Epithelial cell of proximal tubule (primary cell): ENCODE measurements at places on chromosomes 3 and 15. TPM values are rescaled to one million over a fixed set of nuclear protein-coding genes. Genes with fewer than 3 reads are reported as not detected.
A peak's percentile ranks its signal among the peaks of the same experiment; 100 is the strongest.

- DNase-seq, result no peak
These were observed 193.5 kb downstream of the TNIK start for GRCh38 chr3:171266740-171267073.

DNA sequence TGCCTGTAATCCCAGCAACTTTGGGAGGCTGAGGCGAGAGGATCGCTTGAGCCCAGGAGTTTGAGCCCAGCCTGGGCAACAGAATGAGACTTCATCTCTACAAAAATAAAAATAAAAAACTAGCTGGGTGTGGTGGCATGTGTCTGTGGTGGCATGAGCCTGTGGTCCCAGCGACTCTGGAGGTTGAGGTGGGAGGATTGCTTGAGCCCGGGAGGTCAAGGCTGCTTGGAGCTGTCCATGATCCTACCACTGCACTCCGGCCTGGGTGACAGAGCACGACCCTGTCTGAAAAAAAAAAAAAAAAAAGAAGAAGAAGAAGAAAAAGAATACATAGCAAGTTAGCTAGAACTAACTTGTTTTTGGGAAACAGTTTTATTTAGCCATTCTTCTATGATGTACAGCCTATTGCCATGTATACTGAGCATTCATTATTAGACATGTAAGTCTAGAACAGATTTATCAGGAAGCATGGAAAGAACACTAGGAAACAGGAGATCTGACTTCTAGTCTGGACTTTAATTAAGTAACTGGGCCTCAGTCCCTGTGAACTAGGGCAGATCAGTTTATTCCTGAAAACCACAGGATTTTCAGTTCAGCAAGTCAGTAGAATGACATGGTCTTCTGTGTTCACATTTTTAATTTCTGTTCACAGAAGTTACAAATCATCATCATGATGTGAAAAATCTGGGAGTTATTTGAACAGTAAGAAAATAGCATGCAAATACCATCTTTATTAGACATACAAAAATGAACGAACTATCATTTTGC, 65.5 kb downstream of the KAT2B start:
- no peak for DNase-seq

DNA sequence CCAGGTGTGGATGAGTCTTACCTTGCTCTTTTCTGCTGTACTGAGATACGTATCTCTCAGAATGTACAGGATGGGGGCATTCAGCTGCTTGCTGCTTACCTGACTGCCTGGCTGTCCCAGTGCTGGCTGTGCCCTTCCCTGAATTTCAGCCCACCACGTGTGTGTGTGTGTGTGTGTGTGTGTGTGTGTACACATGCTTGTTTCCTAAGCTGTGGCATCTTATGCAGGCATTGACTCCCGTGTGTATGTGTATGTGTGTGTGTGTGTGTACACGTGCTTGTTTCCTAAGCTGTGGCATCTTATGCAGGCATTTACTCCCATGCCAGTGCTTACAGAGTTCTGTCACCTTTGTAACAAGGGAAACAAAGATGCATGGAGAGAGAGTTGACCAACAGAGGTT, 60.4 kb upstream of the PLXNA1 start:
- no peak for DNase-seq

- DNase-seq, result no peak
These were observed 548.5 kb downstream of the OCA2 start for GRCh38 chr15:27550635-27551034.

DNA sequence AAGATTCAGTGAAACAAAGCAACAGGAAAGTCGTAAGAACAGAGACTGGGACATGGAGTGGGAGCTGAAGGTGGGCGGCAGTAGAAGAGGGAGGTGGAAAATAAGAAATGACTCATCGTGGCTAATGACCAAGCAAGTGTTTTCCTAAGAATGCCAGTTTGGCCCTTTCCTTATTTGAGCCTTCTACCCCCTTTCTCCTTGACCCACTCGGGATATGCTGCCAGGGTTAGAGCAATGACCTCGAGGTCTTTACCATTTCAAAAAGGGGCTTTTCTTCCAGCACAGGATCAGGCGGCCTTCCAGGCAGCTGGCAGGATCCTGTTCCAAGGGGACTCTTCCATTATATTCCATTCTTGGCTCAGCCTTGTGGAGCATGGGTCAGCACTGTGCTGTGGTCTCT, 241.1 kb downstream of the RYR3 start:
- DNase-seq, result no peak

- no peak for DNase-seq
These were observed 132.7 kb upstream of the TPRG1 start for GRCh38 chr3:189038773-189039745.

GRCh38 chr3:106206613-106207012, 337.8 kb upstream of the CBLB start:
- DNase-seq, result no peak

GRCh38 chr3:154684021-154684420, 254.0 kb upstream of the GPR149 start:
- DNase-seq, result no peak

- DNase-seq, result no peak
These were observed 71.3 kb downstream of the TRAK1 start for GRCh38 chr3:42162462-42162861.

DNA sequence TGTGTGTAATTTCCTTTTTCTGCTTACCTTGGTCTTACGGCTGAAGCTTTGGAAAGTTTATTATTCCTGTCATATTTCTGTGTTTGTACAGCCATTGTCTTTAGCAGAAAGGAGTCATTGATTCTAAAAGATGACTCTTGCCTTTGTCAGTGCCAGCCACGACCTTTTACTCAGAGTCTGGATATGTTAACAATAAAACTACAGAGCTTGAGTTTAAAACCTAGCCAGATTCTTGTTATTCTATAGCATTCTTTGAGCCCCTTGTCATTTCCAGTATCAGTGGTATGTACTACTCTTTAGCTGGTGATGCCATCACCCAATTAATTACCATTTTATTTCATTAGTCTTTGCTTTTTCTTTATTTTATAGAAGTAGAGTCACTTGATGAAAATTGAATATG, 142.4 kb downstream of the TCF12 start:
- DNase-seq, result no peak

DNA sequence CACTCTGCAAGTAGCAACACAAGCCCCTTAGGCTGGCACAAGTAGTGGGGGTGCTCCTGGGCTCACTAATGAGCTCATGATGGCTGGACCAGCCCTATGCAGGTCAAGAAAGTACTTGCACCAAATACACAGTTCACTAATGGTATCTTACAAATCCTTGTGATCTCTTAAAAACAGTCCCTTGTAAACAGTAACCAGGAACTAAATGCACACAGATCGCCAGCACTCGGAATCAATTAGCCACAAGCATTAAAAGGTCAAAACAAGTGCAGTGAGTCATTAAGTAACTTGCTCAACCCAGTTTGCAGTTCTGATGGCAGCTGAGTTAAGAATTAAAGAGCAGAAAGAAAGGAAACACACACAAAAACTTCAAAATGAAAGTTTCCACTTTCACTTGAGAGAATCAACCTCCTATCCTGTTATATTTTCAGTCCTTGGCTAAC, 43.2 kb downstream of the ARHGEF3 start:
- DNase-seq, result peak; percentile 97

GRCh38 chr3:5231074-5231473, 43.6 kb downstream of the EDEM1 start:
- DNase-seq, result no peak

DNA sequence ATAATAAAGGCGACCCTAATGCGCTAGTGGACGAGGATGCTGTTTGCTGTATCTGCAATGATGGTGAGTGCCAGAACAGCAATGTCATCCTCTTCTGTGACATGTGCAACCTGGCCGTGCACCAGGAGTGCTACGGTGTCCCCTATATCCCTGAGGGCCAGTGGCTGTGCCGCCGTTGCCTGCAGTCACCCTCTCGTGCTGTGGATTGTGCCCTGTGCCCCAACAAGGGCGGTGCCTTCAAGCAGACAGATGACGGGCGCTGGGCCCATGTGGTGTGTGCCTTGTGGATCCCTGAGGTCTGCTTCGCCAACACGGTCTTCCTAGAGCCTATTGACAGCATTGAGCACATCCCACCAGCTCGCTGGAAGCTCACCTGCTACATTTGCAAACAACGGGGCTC, 7.6 kb downstream of the BRPF1 start:
- no peak for DNase-seq

DNA sequence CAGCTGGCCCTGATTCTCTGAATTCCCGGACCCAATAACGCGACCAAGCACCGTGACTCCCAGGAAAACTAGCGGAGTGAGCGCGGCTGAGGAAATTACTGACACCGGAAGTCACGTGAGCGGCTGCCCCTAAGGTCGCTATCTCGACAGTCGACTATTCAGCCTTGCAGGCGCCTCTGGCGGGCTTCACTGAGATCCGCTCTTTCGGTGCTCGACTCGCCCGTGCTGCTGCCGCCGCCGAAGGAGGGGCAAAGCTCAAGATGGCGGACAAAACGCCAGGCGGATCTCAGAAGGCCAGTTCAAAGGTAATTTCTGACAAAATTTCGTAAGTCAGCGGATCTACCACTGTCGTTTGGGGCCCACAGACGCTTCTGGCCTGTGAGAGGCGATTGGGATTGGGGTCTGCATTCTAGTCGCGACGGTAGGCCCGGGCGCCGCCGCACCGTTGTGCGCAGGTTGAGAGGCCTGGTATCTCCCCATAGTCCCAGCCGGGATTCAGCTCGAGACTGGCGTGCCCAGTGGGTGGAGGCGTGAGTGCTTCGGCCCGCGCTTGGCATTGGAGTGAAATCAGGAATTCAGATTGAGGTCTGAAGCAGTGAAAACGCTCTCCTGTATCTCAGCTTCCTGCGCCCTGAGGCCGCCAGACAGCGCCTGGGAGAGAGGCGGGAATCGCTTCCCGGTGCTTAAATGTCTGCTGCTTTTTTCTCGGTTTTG, at the start of gene U2SURP:
Gene U2SURP, plus strand, starts transcription at position 202 of the 714 bp plus-strand sequence. Its CDS starts 59 bp downstream, at position 261.
- peak; percentile 94 for DNase-seq

DNA sequence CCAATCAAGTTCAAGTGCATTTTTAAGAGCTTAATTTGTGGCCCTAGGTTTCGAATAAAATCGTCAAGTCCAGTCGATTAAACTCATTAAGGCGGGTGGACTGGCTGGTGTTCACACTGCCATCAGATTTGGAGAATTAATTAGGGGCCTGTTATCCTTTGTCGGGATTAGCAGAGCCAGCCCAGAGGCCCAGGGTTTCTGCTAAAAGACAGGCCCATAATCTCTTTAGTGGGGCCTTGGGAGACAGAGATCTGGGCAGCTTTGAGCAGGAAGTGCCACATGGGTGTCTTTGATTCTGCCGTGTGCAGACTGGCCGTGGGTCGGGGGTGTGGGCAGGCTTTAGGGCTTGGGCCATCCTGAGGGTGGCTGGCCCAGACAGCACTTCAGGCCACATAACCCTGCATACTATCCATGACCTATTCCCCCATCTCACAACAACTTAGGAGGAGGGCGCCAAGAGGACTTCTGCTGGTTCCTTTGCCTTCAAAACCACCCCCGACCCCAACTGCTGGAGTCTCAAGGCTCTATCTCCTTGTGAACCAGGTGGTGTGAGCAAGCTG, 94.7 kb downstream of the PLXNA1 start:
- DNase-seq, result no peak

GRCh38 chr3:4406746-4407568, 60.1 kb downstream of the SUMF1 start:
- DNase-seq, result peak; percentile 65

- no peak for DNase-seq
These were observed 8.7 kb upstream of the FLNB start for GRCh38 chr3:57999417-58000115.

- DNase-seq, result no peak
These were observed 82.8 kb upstream of the CDV3 start for GRCh38 chr3:133490468-133491351.

GRCh38 chr3:158494673-158495072, 76.3 kb upstream of the MLF1 start:
- no peak for DNase-seq

DNA sequence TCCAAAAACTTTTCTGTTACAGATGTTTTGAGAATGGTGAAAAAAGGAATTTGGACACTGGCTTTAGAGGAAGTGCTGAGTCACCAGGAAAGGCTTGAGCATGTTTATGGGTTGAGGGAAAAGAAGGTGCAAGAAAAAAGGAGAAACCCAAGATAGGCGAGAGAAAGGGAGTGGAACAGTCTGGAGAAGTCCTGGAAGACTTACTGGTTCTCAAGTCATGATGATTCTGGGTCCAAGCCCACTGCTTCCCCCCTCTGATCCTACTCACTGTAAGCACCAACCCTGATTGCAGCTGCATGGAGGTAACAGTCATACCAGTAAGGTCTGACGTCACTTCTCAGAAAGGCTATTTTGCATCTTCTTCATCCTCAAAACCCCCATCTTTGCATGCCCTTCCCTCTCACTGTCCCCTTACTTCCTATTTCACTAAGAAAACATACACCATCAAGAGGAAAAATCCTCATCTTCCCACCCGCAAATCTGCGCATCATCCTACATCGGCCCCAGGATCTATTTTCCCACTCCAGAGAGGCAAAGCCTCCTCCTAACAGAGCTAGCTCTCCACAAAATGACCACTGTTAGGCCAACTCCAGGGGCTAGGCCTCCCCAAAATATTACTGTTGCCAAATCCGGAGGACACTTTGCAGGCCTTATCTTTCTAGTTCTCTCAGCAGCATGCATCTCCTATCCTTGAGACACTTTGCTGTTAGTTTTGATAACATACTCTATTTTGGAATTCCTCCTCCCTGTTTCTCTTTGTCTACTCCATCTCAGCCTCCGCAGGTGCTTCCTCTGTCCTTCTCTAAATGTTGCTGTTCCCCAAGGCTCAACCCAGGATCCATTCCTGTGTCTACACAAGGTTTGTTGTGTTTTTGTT, 3.2 kb upstream of the ATP13A3 start:
- DNase-seq, result no peak

GRCh38 chr3:11195721-11196332, 41.5 kb downstream of the HRH1 start:
- no peak for DNase-seq

DNA sequence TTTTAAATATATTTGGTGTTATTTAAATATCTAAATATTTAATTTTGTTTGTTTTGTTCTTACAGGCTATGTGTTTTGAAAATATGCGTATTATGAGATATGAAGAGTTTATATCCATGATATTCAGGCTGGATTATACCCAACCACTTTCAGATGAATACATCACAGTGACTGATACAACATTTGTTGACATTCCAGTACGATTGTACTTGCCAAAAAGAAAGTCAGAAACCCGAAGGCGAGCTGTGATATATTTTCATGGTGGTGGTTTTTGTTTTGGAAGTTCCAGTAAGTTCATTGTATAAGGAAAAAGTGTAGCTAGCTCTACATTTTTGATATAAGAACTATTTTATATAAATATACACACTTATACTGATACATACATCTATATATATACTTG, 6.9 kb downstream of the AADACL2 start:
- DNase-seq, result no peak

- DNase-seq, result no peak
These were observed 144.5 kb downstream of the NAALADL2 start for GRCh38 chr3:175003590-175003989.

The ZNF662 gene
- 1.7 and 6.3 TPM in 2 replicates for total RNA-seq

The TMEM40 gene
- 3.0 and 11.8 TPM in 2 replicates for total RNA-seq

The NEK10 gene
- 0.06 and 0.07 TPM in 2 replicates for total RNA-seq

The TFRC gene
- total RNA-seq, result 102 and 130 TPM in 2 replicates

The EXD1 gene
- total RNA-seq, result not detected in 2 replicates

The SAMD7 gene
- total RNA-seq, result not detected in 2 replicates

The NEK4 gene
- total RNA-seq, result 13.3 and 22.9 TPM in 2 replicates

The TPRA1 gene
- total RNA-seq, result 53.2 and 76.6 TPM in 2 replicates

The CACNA2D3 gene
- total RNA-seq, result 0.14 and 1.3 TPM in 2 replicates

The C3orf62 gene
- 0.51 and 0.92 TPM in 2 replicates for total RNA-seq

The MELTF gene
- 12.7 and 26.9 TPM in 2 replicates for total RNA-seq

The CYP1A2 gene
- not detected in 2 replicates for total RNA-seq

The NMD3 gene
- 40.2 and 57.8 TPM in 2 replicates for total RNA-seq

The CCDC33 gene
- 2.5 TPM in 1 of 2 replicates, not detected in the other for total RNA-seq

The GP5 gene
- 0.14 TPM in 1 of 2 replicates, not detected in the other for total RNA-seq
